ENCODE measurements at places on chromosomes 1 and 21.

DNA sequence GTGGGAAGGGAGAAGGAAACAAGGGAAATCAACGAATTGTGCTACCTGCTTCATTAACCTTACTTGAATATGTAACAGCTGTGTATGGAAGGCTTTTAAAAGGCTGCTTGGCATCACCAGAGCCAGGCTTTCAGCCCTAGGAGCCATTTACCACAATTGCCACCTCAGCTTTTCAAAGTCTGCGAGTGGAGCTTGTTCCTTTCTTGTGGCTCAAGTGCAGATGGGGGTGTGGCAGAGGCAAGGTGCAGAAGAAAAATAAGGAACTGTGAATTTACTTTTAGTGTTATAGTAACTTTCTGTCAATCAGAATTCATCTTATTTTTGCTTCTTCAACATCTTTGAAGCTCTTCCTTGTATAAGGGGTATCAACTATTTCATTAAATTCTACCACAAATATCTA lies 17.6 kb downstream of the CLCA2 start:
- DNase-seq: no peak

GRCh38 chr1:197150336-197151005 lies 4.0 kb upstream of the ASPM start:
- no peak for DNase-seq

DNA sequence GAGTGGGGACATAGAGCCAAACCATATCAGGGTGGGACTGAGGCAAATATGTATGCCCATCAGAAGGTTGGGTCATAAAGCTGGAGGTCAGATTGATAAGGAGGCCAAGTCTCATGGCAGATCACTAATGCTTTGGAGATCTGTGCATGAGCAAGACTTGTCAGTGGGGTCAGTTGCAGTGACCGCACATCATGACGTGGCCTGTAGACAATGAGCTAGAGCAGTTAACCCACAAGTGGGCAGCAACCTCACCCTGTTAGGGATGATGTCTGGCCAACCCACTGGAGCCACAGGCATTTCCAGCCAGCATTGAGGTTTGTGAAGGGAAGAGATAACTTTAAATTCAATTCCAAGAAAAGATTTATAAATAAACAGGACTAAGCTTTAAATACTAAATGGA lies 66.7 kb downstream of the XCL1 start:
- no peak for DNase-seq

DNA sequence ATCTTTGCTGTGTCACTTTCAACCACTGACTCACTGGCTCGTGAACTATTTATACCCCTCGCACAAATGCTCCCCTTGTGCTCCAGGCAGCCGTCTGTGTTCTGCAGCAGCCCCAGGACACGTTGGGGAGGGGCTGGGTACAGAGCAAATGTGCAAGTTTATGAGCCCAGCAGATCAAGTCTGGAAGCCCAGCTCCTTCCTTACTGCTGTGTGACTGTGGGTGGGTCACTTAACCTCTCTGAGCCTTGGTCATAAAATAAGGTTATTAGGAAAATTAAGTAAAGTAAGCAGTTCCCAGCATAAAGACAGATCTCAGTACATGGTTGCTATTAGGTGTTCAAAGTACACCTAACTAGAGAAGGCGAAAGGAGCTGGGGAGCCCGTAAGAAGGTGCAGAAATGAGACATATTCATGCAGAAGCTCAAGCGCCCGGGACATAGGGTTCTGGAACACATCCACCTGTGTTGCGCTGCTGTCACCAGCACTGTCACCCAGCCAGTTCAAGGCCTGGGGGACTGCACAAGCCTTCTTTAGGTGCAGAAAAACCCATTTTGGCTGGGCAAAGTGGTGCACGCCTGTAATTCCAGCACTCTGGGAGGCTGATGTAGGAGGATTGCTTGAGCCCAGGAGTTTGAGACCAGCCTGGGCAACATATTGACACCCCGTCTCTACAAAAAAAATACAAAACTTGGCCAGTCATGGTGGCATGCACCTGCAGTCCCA lies 13.8 kb downstream of the EFHD2 start:
- DNase-seq: no peak

DNA sequence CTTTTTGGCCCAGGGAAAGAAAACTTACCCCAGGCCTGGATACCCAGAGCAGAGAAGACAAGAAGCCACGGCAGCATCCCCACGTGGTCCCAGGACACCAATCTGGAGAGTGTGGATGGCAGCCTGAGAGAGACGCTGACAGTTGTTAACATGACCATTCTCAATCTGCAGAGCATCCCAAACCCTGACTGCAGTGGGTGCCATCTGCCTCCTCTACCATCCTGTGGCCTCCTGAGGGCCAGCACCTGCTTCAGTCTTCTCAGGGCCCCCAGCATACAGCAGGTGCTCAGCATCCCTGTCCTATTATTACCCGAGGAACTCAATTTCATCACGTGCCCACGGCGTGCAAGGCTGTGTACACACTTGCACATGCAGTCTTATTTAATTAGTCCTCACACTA lies 785 bp downstream of the PGLYRP4 start:
- DNase-seq: no peak

DNA sequence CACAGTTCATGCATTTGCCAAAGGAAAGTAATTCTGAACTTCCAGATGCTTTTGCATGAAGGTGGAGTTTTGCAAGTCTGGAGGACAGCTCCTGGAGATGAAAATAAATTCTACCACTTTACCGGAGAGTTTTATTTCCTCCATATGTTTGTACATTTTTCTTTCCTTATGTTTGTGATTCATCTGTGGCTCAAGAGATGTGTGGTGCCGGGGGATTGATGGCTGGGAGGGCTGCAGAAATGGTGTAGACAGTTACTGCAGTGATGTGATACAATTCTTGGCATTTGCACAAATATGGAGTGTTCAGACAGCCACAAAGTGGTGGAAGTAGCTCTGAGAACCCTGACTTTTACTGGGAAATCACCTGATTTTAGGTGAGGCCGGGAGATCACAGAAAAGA lies 58.5 kb upstream of the ASB17 start:
- no peak for DNase-seq

GRCh38 chr1:10608690-10609089 lies 133.9 kb downstream of the PEX14 start:
- DNase-seq: no peak

GRCh38 chr21:31184459-31184858 lies 146.2 kb upstream of the KRTAP19-8 start:
- DNase-seq: no peak

All from lung microvascular endothelial cell (primary cell).